ENCODE measurements at places on chromosomes 4 and X.
A peak's percentile ranks its signal among the peaks of the same experiment; 100 is the strongest.

DNA sequence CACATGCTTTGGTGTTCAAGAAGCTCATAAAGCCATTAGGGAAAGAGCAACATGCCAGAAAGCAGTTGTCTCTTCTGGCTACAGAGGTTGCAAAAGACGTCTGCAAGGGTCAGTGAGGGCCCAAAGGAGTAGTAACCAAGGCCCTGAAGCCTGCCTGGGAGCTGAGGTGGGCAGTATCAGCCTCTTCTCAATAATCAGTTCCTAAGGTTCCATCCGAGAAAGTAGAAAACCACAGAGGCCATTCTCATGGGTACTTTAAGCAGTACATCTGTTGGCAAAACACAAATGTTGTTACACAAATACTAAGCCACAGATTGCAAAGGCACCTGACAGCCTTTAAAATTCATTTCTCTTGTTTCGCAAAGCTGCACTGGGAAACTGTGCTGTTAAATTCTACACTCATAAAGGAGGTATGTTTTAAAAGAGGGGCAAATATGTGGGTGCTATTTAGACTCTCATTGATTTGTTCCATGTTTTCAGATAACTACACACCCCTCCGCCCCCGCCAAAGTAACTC, 37.7 kb downstream of the MECP2 start:
- no peak for DNase-seq

GRCh38 chr4:30153427-30153826, 566.7 kb upstream of the PCDH7 start:
- DNase-seq, result no peak

DNA sequence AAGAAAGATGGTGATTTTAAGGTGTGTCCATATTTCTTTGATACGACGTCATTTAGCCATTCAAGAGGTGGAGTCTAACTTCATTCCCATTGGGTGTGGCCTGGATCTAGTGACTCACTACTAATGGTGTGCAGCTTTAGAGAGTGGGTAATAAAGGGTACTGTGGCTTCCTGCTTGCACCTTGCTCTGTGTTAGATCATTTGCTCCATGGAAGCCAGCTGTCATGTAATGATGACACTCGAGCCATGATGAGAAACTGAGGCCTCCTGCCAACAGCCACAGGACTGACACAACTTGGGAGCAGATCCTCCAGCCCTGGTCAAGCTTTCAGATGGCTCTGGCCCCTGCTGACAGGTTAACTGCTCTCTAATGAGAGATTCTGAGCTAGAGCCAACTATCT, 82.0 kb downstream of the UNC5C start:
- no peak for DNase-seq

- no peak for DNase-seq
These were observed 27.3 kb upstream of the JADE1 start for GRCh38 chr4:128782076-128782715.

DNA sequence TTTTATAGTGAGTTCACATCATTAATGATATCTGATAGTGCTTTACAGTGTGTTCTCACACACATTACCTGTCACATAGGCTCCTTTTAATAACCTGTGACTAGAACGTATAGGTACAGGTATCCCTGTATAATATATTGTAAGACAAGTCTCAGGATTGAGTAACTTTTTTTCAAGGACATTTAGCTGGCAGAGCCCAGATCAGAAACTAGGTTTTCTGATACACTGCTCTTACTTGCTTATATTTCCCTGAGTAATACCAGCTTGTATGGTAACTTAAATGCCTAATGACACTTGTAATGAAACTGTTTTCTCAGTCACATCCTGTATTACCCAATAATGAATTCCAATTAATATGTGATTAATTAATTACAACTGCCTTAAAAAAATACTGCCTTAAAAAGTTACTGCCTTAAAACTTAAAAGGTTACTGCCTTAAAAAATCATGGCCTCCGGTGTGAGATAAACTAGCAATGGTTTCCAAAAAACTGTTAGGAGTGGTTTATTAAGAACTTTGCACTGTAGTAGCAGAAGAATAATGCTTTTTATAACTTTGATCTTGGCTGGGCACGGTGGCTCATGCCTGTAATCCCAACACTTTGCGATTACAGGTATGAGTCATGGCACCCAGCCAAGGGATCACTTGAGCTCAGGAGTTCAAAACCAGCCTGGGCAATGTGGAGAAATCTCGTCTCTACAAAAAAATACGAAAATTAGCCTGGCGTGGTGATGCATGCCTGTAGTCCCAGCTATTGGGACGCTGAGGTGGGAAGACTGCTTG, 11.9 kb downstream of the COPS4 start:
- DNase-seq, result no peak

DNA sequence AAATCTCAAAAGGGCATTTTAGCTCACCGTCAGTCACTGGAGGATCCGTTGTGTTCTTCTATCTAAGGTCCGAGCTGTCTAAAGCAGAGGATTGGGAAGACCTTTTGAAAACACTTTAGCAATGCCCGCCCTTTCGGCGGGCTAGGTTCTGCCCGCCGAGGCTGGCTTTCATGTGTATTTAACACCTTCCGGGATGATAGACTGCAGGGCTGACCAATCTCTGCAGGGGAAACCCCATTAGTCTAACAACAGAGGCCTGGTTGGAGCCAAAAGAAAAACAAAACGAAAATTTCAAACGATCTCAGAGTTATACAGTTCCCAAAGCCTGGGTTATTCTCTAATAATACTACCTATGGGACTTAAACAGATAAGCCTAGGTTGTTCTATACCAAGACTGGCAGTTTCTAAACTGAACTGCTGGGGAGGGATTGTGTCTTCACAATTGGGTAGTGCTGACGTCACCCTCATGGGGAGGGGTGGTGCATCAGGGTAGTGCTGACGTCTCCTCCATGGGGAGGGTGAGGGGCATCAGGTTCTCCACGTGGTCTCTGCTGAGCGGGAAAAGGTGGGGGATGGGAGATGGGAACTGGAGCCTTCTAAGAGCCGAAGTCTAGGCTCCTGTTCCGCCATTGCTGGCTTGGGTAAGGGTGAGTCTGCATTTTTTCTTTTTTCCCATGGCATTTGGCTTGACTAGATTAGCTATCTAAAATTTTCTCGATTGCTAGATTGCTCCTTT, 14.8 kb upstream of the CUL4B start:
- no peak for DNase-seq

DNA sequence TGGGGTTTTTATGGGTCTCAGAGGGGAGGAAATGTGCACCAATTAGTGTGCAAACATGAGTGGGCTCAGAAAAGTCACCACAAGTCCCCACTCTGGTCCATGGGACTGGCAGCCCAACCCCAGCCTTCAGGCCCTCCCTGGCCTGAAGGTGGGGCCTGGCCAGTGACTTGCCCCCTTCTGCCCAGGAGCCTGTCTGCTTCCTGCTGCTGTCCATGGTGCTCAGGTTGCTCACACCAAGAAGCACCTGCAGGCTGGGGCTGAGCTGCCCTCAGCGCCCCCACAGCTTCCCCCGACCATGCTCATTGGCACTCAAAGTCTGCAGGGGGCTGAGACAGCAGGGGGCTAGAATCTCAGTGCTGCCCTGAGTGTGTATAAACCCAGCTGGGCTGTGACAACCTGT, 30.6 kb upstream of the GC start:
- DNase-seq, result peak; percentile 8

DNA sequence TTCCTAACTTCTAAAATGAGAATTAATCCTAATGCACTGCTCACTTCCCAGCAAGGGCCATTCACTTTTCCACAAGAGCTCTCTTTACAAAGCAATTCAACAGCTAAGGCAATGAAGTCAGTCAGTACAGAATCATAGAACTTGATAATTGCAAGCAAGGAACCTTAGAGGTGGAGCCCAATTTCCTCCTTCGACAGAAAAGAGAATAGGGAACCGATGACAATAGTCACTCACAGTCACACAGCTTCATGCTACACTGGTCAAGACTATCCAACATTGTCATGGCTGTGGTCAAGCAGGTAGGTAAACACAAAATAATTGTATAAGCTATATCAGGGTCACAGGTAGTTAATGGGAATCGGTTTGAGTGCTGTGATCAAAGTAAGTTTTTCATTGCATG, 90.0 kb downstream of the ELOVL6 start:
- DNase-seq, result no peak

GRCh38 chrX:130247996-130248395, 20.7 kb downstream of the ZNF280C start:
- DNase-seq, result no peak

DNA sequence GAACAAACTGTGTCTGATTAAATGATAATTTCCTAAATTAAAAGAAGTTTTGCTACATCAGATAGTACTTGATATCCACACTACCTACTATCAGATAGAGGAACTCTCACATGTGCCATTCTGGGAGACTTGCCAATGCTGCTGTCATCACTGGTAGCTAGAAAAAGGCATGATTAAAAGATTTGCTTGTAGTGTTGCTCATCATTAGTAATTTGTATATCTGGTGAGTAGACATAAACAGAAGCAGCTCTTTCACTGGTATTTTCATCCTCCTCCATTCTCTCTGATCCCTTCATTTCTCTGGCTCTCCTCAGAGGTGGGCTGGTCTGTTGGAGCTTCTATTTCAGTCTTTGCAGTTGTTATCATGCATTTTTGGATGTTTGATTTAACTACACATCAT, 56.0 kb downstream of the SPRY1 start:
- DNase-seq, result peak; percentile 68

GRCh38 chr4:26131711-26132110, 189.1 kb upstream of the RBPJ start:
- DNase-seq, result no peak

DNA sequence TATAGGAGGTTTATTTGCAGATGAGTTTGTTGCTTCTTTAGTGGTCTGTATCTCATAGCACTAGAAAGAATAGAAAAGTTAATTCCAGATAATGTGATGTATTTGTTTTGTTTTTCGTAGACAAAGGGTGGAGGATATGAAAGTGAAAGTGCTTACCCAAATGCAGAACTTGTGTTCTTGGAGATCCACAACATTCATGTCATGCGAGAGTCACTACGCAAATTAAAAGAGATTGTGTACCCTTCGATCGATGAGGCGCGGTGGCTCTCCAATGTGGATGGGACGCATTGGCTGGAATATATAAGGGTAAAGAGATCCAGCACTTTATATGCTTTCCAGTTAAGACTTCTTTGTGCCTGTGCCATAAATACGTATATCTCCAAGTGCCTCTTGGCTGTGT, 43.3 kb downstream of the MTMR1 start:
- no peak for DNase-seq

- DNase-seq, result no peak
These were observed 37.0 kb upstream of the GPRIN3 start for GRCh38 chr4:89344571-89344970.

- DNase-seq, result no peak
These were observed 36.6 kb downstream of the CCNG2 start for GRCh38 chr4:77193511-77194102.

DNA sequence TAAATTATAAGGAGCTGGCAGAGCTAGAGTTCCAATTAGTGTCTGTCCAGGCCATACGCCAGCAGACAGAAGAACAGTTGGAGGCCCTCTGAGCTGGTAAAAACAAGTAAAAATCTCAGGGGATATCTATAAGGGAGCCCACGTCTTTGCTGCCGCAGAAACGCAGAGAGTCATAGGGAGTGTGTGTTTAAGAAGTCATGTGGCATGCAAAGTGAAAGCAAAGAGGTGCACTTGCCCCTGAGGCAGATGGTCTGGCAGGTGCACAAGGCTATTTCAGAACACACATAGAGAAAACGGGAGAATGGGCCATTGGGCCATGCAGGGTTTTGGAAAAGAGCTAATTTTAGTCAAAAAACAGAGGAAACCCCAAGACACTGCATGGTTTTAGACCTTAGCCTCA, 92.7 kb downstream of the NAP1L3 start:
- DNase-seq, result no peak

DNA sequence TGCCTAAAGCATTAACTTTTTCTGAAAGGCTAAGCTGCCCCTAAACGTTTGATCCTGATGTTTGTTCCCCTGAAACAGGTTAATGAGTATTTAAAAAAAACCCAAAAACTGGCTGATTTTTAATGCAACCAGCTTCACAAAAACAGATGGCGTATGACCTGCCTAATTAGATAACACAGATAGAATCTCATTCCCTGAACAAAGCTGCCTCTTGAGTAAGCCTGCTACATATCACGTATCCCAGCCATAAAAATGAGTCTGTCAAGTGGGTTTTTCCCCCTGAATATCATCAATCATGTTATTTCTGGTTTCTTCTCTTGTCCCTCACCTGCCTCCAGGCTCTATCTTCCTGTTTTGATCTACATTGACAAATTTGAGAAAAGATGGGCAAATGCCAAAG, 154.2 kb upstream of the FAM9B start:
- no peak for DNase-seq

DNA sequence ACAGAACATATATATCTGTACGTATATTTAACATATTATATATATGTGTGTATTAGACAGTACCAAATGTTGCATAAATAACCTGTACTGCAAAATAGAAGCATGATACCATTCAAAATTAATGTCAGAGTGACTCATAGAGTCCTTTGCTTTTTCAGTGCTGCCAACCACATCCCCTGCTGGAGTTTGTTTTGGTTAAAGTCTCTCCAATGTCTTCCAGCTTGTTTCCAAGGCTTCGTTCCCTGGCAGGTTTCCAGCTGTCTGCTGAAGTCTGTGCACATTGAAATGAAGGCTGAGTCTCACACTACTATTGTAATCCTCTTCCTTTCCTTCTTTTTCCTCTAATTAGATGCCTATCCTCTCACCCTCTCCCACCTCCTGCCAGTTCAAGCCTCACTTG, 14.9 kb downstream of the NRK start:
- DNase-seq, result peak; percentile 94

DNA sequence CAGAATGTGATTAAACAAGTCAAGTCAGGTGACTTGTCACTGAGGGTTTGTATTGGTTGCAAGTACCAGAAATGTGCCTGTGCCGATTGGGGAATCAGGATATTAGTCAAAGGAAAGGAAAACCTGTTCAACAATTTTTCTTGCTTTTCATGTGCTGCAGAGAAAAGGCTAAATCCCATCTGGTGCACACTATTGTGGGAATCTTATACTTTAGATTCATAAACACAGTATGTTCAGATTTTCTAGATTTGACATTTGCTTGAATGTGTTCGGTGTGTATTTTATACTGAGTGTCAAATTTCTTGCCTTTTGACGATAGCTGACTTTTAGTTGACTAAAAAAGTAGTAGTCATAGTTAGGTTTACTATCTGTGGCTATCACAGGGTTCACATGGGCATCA, 37.6 kb downstream of the GAB1 start:
- no peak for DNase-seq

DNA sequence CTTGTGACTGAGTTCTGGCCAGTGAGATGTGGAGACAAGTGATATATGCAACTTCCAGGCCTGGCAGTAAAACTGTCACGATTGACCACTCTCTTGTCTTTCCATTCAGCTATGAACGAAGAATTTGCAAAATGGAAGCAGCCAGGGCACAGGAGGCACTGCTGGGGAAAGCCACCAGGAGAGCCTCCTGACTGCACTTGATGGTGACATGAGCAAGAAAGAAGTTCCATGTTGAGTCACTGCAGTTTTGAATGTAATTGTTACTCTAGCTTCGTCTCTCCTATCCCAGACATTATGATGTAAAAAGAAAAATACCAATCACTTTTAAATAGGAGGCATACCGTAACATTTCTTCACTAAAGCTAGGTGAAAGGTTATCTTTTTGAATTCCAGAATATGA, 32.4 kb upstream of the ZCCHC4 start:
- DNase-seq, result no peak

GRCh38 chr4:112559053-112559452, 43.1 kb upstream of the NEUROG2 start:
- DNase-seq, result no peak

GRCh38 chrX:31440546-31440945, 368.7 kb upstream of the FTHL17 start:
- peak; percentile 3 for DNase-seq

Measured in astrocyte of the hippocampus (primary cell).